ENCODE measurements at places on chromosomes 5 and 9.

DNA sequence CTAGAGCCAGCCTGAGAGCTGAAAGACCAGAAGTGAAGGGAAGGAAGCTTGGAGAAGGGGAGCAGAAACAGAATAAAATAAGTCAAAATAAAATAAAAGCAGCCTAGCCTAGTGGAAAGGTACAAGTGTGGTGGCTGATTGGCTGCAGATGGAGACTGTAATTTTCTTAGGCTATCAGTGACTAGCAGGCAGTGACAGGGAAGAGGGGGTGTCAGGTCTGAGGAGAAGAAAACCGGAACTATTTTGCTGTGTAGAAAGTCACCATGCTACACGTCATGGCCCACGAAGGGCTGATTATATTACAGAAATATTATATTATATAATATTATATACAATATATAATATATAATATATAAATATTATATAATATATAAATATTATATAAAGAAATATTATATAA is 98.1 kb upstream of the TAF11L2 start:
- no peak for DNase-seq

GRCh38 chr9:114291886-114292590 is 30.9 kb upstream of the ORM1 start:
- peak; percentile 6 for DNase-seq

GRCh38 chr5:76250463-76250862 is 152.6 kb upstream of the IQGAP2 start:
- DNase-seq, result no peak

- DNase-seq, result no peak
Observed at GRCh38 chr5:96293966-96294883, 138.8 kb downstream of the PCSK1 start.

DNA sequence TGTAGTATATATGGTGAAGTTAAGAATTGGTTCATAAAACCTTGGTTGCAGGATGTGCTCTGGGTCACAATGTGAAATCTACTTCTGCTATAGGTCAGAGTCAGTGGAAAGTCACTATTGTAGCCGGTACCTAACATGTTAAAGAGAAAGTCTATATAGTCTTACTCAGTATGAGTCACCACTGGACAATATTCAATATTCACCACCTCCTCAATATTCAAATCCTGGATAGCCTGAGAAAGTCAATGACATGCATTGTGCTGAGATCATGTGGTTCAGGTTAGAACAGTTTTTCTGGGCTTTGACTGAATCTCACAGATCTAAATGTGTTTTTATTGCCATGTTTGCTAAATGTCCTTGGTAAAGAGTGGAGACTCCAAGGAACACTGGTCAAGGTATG is 108.8 kb downstream of the HMHB1 start:
- no peak for DNase-seq

DNA sequence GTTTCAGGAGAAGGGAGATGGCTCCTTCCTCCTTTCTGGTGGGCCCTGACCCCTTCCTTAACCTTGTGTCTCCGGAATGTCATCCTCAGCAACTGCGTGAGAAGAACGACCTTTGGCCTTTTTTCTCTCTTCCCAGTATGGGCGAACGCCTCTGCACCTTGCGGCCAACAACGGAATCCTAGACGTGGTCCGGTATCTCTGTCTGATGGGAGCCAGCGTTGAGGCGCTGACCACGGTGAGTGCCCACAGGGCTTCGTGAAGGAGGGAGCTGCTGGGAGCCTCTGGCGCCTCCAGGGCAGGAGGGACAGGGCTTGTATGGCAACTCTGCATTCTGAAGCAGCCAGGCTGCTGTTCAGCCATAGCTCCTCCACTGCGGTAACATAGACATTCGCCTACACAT is 68.0 kb upstream of the CTSL start:
- no peak for DNase-seq

- DNase-seq, result no peak
Observed at GRCh38 chr5:120638449-120638848, 174.3 kb downstream of the PRR16 start.

GRCh38 chr5:157362502-157362901 is 96.6 kb downstream of the CYFIP2 start:
- DNase-seq, result no peak

GRCh38 chr5:58025809-58026208 is 434.1 kb downstream of the PLK2 start:
- no peak for DNase-seq

DNA sequence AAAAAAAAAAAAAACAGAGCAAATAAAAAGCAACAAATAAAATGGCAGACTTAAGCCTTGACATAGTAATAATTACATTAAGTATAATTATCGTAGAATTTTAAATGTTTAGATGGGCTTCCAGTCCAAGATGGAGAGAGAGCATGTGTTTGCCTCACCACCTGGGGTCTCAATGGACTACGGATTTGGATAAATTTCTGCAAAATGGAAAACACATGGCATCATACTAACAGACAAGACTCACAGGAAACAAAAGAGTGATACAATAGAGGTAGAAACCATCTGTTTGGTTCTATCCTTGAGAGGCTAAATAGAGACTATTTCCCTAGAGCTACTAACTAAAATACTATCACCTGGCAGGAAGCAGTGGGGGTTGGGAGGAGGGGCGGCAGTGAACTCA is 144.3 kb downstream of the MUSK start:
- DNase-seq, result no peak

DNA sequence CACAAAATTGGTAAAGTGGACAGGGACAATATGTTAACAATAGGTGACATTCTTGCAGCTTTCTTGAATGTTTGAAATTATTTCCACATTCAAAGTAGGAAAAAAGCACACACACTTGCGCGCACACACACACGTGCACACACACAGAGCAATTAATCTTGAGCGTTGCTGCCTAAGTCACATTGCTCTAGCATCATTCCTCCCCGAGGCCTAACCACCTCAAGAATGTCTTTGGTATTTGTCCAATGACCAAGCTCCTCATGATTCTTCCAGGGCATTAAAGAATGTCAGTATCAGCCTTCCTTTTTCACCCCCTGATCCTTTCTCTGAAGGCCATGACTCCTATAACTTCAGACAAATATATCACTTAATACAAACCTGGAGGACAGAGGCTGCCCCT is 198.1 kb downstream of the NPR3 start:
- DNase-seq, result no peak

GRCh38 chr5:116420540-116420939 is 154.1 kb downstream of the SEMA6A start:
- DNase-seq, result no peak

- peak; percentile 26 for DNase-seq
Observed at GRCh38 chr9:137270929-137271695, 6.4 kb upstream of the TOR4A start.

- DNase-seq, result peak; percentile 34
Observed at GRCh38 chr9:123679330-123679987, 250.5 kb downstream of the DENND1A start.

DNA sequence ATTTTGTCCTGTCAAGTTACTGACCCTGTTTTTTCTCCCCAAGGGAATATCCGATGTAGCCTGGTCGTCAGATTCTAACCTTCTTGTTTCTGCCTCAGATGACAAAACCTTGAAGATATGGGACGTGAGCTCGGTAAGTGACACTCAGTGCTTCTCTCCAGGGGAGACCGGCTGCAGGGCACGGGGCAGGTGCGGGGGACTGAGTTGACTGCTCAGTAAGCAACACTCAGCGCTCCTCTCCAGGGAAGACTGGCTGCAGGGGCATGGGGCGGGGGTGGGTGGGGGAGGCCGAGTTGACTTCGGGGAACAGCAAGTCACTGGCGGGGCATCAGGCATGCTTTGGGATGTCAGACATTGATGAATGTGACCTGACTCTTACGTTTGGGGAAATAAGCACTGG is 6.0 kb downstream of the WDR5 start:
- no peak for DNase-seq

DNA sequence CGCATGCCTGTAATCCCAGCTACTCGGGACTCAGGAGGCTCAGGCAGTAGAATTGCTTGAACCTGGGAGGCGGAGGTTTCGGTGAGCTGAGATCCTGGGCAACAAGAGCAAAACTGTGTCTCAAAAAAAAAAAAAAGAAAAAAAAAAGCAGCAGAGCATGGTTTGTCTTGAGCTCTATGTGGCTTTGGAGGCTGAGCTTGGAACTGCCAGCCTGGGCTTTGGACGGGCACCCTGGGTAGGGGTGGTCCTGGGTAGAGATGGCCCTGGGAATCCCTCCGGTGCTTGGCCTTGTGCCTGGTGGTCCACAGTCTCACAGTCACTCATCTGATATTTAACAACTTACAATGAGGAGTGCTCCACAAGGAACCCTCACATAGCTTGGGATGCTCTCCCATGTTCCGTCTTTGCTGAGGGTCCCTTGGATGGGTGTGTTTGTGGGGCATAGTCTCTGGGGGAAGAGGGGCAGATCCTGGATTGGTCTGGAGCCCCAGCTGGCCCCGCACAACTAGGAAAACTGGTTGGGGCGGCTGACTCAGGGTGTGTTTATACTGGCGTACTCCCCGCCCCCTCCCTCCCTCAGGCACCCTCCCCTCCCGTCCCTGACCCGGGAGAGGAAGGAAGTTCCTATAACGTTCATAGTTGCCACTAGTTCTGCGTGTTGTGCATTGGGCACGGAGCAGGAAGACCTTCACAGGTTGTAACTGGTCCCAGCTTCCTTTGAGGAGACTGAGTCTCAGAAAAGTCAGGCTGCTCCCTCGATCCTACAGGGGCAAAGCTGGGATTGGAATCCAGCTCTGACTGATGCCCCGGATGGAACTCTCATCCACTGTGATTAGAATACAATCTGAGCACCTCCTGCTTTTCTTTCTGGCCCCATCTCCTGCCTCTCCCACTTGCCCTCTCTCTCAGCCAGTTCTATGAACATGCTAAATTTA is 11.2 kb downstream of the IER5L start:
- DNase-seq, result peak; percentile 68

DNA sequence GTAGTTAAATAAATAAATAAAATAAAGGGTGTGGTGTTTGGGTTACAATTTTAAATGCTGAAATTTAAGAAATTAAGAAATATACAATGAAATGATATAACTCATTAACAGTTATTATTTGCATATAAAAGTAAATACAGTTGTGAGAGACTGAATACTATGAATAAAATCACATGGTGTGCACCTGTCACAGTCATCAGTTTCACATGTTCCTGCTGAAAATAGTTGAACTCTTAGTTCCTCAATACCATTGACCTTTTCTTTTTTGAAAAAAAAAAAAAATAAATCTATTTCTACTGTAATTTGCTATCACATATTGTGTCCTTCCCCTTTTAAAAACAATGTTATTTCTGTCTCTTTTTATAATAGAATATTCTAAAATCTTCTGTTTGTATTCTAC is 130.9 kb upstream of the CHD1 start:
- DNase-seq, result no peak

GRCh38 chr5:68074633-68075032 is 140.9 kb upstream of the PIK3R1 start:
- DNase-seq, result no peak

GRCh38 chr5:150131978-150132694 is 23.5 kb downstream of the PDGFRB start:
- DNase-seq, result no peak

DNA sequence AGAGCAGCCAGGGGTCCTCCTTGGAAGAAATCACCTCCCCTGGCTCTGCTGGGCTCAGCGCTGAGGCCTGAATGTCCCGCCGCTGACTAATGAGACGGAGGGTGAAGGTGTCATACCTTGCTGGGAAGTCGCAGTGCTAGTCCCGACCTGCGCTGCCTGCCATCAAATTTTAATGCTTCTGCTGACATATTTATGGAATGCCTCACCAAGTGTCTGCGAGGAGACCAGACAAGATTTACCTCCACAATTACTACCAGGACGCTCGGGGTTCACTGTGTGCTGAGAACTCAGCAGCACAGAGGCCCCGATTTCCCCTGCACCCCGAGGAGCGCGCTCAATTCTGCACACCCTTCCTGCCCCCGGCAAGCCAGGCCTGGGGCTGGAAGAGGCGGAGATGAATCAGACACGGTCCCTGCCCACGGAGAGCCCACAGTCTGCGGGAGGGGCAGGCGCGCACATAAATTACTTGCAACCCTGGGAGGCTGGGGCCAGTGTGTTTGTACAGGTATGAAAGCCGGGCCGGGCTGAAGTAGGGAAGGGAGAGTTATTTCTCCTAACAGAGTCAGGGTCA is 175.2 kb downstream of the PAX5 start:
- no peak for DNase-seq

- no peak for DNase-seq
Observed at GRCh38 chr5:81297531-81297930, 3.9 kb upstream of the ZCCHC9 start.

- DNase-seq, result no peak
Observed at GRCh38 chr5:37724395-37725125, 115.3 kb downstream of the GDNF start.

GRCh38 chr5:124662181-124662781 is 84.2 kb downstream of the ZNF608 start:
- no peak for DNase-seq

- DNase-seq, result no peak
Observed at GRCh38 chr5:652773-653350, 40.3 kb downstream of the TPPP start.

GRCh38 chr9:94909250-94909894 is 182.9 kb downstream of the AOPEP start:
- no peak for DNase-seq

DNA sequence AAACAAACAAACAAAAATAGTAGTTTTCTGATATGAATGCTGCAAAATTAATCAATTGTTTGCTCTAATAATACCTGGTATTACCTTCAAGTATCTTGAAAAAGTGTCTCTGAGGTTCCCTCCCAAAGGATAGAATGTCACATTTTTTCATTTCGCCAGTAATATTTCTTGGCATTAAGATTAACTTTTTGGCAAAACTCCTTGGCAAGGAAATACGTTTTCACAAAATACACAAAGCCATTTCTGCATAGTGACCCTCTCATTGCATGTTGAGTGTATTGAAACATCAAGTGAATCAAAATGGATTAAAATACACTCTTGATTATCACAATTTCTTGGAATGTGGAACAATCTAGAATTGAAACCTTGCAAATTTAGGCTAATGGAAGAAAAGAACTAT is 230.5 kb downstream of the ATPSCKMT start:
- no peak for DNase-seq

DNA sequence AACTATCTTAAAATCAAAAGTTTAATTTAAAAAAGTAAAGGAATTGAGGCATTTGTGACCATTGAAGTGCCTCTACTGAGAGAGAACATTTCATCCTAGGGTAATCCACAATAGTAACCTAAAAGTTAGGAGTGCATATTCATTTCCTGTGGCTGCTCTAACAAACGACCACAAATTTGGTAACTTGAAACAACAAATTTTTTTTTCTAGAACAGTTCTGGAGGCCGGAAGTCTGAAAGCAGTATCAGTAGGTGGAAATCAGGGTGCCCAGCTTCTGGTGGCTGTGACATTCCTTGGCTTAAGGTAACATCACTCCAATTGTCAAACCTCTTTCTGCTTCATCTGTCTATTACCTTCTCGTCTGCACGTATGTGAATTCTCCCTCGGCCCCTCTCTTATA is 67.1 kb upstream of the SSBP2 start:
- no peak for DNase-seq

- no peak for DNase-seq
Observed at GRCh38 chr5:109833946-109834345, 144.2 kb downstream of the MAN2A1 start.

- DNase-seq, result no peak
Observed at GRCh38 chr5:41219658-41220269, 6.4 kb upstream of the C6 start.

- DNase-seq, result no peak
Observed at GRCh38 chr5:159203351-159203750, 6.0 kb downstream of the RNF145 start.
